Prostate gland (tissue), 2 donors: ENCODE measurements at places on chromosomes 16 and 17. TPM values are rescaled to one million over a fixed set of nuclear protein-coding genes. Genes with fewer than 3 reads are reported as not detected.

SERPINF2 gene
- 30.4 TPM for total RNA-seq

CHRNB1 gene
- total RNA-seq, result 10.4 TPM

CDH13 gene
- 20.6 TPM for total RNA-seq

NKIRAS2 gene
- total RNA-seq, result 38.8 TPM

C16orf86 gene
- 10.0 TPM for total RNA-seq

CIITA gene
- total RNA-seq, result 11.7 TPM

ASPA gene
- total RNA-seq, result 3.5 TPM

PDIA2 gene
- total RNA-seq, result not detected

GRCh38 chr17:76438906-76439305, 14.0 kb downstream of the UBE2O start:
- DNase-seq, result no peak
- no peak overlapping the region for H3K27ac ChIP-seq
- no peaks in the 10 kb centered on the region for H3K36me3 ChIP-seq
- H3K4me3 ChIP-seq, result no peak overlapping the region

DNA sequence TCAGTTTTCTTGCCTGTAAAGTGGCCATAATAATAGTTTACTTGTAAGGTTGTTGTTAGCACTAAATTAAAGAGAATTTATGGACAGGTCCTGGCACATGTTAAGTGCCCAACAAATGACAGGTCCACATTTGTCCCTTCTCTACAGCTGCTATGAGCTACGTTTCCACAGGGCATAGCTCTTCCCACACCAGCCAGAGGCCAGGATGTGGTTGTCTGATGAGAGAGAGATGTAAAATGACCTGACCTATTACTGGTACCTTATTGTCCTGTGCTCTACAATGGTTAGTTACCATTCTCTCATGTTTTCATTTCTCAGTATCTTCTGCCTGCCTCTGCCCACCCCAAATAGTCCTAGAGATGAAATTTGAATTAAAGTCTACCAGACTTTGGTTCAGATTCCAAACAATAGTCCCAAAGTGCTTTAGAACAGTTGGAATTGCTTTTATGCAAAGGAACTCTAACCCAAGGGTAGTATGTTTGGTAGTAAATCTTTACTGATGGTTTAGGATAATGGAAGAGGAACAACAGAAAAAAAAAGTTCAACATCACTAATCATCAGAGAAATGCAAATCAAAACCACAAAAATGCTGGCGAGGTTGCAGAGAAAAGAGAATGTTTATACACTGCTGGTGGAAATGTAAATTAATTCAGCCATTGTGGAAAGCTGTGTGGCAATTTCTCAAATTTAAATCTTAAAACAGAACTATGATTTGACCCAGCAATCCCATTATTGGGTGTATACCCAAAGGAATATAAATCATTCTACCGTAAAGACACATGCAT, 57.1 kb upstream of the ANKFN1 start:
- no peaks in the 10 kb centered on the region for H3K4me1 ChIP-seq
- no peaks in the 10 kb centered on the region for H3K27me3 ChIP-seq
- no peak for DNase-seq
- H3K4me3 ChIP-seq, result no peak overlapping the region

- no peaks in the 10 kb centered on the region for H3K4me1 ChIP-seq
- no peak overlapping the region for H3K27ac ChIP-seq
- H3K4me3 ChIP-seq, result no peak overlapping the region
These were observed 66.6 kb downstream of the WSB1 start for GRCh38 chr17:27360507-27360906.

DNA sequence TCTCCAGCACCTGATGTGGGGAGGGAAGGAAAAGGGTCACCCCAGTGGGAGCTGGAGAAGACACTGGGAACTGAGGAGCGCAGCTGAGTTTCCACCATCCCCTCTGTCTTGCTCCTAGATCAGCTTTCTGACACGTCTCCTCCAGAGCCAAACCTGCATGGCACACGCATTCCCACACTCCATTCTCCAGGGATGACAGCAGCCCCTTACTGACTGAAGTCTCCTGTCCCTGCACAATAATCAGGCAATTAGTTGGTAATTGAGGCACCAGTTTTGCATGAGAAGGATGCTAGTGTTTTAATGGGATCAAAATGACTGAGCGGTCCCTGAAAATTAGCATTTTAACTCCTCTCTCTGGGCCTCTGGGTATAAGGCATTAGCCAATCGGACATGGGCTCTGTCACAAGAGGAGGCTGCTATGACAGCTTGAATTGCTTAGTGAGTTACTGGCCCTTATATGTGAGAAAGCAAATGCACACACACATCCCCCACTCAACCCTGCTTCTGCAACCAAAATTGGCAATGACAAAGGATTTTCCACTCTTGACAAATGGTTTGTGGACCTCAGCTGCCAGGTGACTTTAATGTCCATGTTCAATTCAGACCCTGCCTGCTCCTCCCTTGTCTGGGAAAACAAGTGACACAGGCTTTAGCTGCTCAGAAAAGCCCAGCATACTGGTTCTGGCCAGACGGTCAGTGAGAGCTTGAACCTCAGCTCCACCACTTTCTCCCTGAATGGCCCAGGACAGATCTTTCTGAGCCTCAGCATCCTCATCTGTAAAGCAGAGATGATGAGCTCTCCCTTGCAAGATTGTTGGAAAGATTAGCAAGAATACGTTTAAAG, 57.2 kb upstream of the SREBF1 start:
- no peaks in the 10 kb centered on the region for H3K4me1 ChIP-seq
- DNase-seq, result no peak
- H3K27ac ChIP-seq, result no peak overlapping the region
- no peak overlapping the region for H3K4me3 ChIP-seq
- no peaks in the 10 kb centered on the region for H3K36me3 ChIP-seq

DNA sequence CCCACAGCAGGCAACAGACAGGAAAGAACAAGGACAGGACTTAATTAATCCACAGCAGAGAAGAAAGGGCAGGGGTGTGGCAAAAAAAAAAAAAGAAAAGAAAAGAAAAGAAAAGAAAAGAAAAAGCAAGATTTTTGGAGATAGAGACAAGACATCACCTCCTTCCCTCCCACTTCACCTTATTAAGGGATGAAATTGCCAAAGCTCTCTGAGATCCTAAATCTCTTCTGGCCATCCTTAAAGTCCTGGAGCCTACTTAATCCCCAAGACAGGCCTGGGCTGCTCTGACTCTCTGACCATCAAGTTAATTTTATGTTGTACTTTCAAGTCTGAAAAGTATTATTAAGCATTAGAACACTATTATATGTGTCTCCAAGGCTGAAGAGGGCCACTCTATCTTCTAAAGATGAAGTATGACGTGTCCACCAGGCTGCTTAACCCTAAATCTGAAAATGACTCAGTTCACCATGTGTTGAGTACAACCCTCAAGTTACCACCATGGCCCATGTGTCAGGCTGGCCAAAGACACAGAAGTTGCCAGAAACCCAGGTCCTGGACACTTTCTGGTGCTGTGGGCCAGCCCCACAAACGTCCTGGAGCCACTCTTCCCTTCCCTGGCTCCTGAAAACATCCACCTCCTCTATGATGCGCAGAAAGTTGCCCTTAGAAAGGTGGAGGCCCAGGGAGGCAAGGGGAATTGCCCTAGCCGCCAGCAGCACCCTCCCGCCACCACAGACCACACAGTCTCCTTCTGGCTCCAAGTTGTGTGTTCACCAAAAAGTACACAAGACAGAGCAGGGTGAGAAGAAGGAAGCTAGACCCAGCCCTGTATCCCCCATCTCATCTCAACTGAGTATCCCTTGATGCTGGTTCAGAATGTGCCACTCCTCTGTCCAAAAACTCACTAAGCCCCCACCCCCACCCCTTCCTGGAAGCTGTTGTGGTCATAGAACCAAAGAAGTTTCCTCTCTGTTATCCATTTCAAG, 2.7 kb downstream of the SOCS1 start:
- no peak for DNase-seq
- H3K27ac ChIP-seq, result no peak overlapping the region
- no peak overlapping the region for H3K4me3 ChIP-seq
- no peaks in the 10 kb centered on the region for H3K36me3 ChIP-seq

DNA sequence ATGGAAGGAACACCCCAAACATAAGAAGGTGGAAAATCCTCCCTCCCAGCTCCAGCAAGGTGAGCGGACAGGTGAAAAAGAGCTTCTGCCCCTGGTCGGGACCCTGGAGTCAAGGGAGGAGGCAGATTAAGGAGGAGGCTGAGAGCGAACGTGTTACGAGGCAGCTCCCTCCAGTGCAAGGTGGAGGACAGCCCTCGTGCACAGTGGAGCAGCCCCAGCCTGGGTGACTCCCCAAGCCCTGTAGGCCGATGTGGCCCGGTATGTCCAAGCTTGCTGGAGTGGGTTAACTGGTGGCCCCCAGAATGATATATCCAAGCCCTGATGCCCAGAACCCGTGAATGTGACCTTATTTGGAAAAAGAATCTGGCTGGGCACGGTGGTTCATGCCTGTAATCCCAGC, 15.5 kb upstream of the CRISPLD2 start:
- no peak for DNase-seq
- no peaks in the 10 kb centered on the region for H3K27me3 ChIP-seq
- H3K36me3 ChIP-seq, result no peaks in the 10 kb centered on the region
- H3K27ac ChIP-seq, result no peak overlapping the region
- H3K4me1 ChIP-seq, result no peaks in the 10 kb centered on the region

GRCh38 chr16:54050459-54051210, 236.0 kb downstream of the IRX3 start:
- no peak for DNase-seq
- no peak overlapping the region for H3K4me3 ChIP-seq
- no peaks in the 10 kb centered on the region for H3K36me3 ChIP-seq
- no peaks in the 10 kb centered on the region for H3K4me1 ChIP-seq
- H3K27ac ChIP-seq, result no peak overlapping the region
- no peaks in the 10 kb centered on the region for H3K27me3 ChIP-seq

GRCh38 chr16:75770051-75770450, 43.8 kb upstream of the CPHXL start:
- no peak overlapping the region for H3K4me3 ChIP-seq
- H3K27me3 ChIP-seq, result no peaks in the 10 kb centered on the region
- no peaks in the 10 kb centered on the region for H3K36me3 ChIP-seq
- no peak overlapping the region for H3K27ac ChIP-seq
- no peak for DNase-seq

- no peaks in the 10 kb centered on the region for H3K36me3 ChIP-seq
- H3K4me3 ChIP-seq, result no peak overlapping the region
- no peaks in the 10 kb centered on the region for H3K4me1 ChIP-seq
- H3K27me3 ChIP-seq, result no peaks in the 10 kb centered on the region
- H3K27ac ChIP-seq, result no peak overlapping the region
- DNase-seq, result no peak
These were observed 3.5 kb upstream of the KRT9 start for GRCh38 chr17:41575336-41575735.

GRCh38 chr16:66690106-66690847, 6.3 kb downstream of the CMTM4 start:
- DNase-seq, result no peak
- H3K27ac ChIP-seq, result no peak overlapping the region
- H3K27me3 ChIP-seq, result no peaks in the 10 kb centered on the region
- H3K36me3 ChIP-seq, result no peaks in the 10 kb centered on the region
- H3K4me1 ChIP-seq, result no peaks in the 10 kb centered on the region

DNA sequence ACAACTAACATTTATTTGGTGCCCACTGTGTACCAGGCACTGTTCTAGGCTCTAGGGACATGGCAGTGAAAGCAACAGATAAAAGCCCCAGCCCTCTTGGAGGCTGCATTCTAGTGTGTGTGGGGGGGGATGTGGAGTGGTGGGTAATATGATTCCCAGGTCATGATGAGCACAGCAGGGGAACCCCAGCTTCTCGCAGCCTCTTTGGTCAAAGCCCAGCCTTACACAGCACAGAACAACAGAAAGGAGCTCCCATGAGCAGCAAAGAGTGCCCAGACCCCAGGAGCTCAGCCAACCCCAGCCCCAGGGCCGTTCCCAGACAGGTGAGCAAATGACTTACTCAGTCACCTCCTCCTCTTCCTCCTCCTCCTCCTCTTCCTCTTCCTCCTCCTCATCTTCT, 21.9 kb downstream of the CNGB1 start:
- H3K4me1 ChIP-seq, result no peaks in the 10 kb centered on the region
- no peak overlapping the region for H3K4me3 ChIP-seq
- no peaks in the 10 kb centered on the region for H3K36me3 ChIP-seq
- no peak overlapping the region for H3K27ac ChIP-seq
- DNase-seq, result no peak

DNA sequence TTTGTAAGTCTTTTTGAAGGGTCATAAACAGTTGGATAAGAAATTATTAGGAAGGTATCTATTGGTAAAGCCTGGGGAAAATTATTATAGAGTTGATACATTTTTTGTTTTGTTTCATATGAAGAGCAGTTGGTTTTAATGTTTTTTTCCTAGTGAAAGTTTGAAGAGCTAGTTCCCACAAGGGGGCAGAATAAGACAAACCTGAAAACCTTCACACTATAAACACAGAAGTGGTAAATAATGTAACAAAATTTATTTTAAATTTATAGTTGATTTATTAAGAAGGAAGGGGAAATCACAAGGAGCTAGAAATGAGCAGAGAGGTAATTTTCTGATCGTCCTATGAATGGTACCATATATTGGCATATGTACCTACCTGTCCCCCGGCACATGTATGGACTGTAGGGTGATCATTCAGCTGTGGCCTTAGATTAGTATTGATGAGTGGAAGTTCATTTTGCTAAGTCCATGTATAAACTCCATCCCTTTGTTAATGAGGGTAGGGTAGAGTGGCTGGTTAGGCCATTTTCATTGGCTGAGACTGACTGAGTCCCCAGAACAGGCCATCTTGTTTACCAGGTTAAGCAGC, 116.3 kb downstream of the TANC2 start:
- H3K4me3 ChIP-seq, result no peak overlapping the region
- H3K4me1 ChIP-seq, result peaks cover 3% of the 10 kb centered on the region
- H3K36me3 ChIP-seq, result no peaks in the 10 kb centered on the region
- no peak for DNase-seq
- H3K27ac ChIP-seq, result no peak overlapping the region

- no peaks in the 10 kb centered on the region for H3K4me1 ChIP-seq
- H3K4me3 ChIP-seq, result no peak overlapping the region
- no peak for DNase-seq
- no peaks in the 10 kb centered on the region for H3K27me3 ChIP-seq
- H3K27ac ChIP-seq, result no peak overlapping the region
These were observed 95.8 kb downstream of the TBC1D16 start for GRCh38 chr17:79939755-79940458.

- H3K27me3 ChIP-seq, result no peaks in the 10 kb centered on the region
- no peaks in the 10 kb centered on the region for H3K4me1 ChIP-seq
These were observed 138.0 kb upstream of the NUDT7 start for GRCh38 chr16:77584205-77584859.

DNA sequence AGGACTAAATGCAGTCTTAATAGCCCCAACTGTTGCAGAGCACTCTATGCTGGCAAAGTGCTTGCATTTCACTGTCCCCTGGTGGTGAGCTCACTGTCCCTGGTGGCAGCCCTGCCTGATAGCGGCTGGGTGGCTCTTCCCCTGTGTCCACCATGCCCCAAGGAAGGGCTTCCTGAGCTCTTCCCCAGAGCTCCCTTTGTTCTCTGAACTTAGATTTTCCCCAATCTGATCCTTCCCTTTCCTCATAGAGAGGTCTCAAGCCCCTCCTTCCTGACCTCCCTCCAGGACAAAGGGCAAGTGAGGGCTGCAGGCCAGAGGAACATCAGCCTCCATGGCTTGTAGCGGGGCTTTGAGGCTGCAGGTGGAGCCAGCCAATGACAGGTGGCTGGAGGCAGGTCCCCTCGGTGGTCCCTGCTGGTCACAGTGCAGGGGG, 17.0 kb downstream of the BEAN1 start:
- H3K4me1 ChIP-seq, result no peaks in the 10 kb centered on the region
- no peak overlapping the region for H3K4me3 ChIP-seq
- no peak overlapping the region for H3K27ac ChIP-seq
- H3K27me3 ChIP-seq, result no peaks in the 10 kb centered on the region
- H3K36me3 ChIP-seq, result no peaks in the 10 kb centered on the region

GRCh38 chr17:80384078-80384960, 30.6 kb upstream of the ENDOV start:
- peaks cover 20% of the 10 kb centered on the region for H3K36me3 ChIP-seq
- DNase-seq, result no peak
- no peak overlapping the region for H3K27ac ChIP-seq

- no peak overlapping the region for H3K27ac ChIP-seq
- DNase-seq, result no peak
- no peaks in the 10 kb centered on the region for H3K4me1 ChIP-seq
- no peak overlapping the region for H3K4me3 ChIP-seq
These were observed 59.3 kb downstream of the PECAM1 start for GRCh38 chr17:64331366-64331765.
